NAMALWA (cell line): ENCODE measurements at places on chromosomes 3 and 15.

DNA sequence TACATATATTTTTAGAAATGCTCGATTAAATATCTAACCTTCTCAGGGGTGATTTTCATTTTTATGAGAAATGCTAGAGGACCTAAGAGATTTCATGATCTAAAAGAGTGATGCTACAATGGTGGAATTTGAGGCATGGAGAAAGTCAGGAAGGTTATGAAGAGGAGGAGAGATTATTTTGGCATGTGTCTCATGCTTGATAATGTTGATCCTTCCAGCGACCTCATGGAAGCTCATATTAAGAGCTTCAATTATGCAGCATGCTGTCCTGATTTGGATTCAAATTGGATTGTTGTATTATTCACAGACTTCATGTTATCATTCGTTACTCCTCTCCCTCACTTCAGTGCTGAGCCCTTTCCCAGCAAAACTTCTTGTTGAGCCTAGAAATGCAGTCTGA, 112.5 kb downstream of the RAP2B start:
- no peak for DNase-seq

DNA sequence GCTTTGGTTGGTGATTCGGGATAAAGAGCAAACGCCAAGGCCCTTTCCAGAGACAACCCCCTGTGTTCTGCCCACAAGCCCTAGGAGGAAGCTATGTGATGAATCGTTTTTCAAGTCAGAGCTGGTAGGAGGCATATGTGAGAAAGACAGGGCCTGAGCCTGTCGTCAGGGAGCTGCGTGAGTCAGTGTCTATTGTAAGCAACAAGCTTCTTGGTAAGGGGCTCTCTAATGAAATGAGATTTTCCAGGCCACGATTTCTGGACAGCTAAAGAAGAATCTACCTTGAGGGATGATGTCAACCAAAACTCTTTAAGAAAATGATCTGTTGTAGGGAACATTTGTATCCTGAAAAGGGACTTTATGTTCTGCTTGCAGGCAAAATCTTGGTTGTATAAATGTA, 318.9 kb upstream of the IL12A start:
- no peak for DNase-seq

- no peak for DNase-seq
Observed at GRCh38 chr3:94225148-94225865, 162.4 kb downstream of the NSUN3 start.

DNA sequence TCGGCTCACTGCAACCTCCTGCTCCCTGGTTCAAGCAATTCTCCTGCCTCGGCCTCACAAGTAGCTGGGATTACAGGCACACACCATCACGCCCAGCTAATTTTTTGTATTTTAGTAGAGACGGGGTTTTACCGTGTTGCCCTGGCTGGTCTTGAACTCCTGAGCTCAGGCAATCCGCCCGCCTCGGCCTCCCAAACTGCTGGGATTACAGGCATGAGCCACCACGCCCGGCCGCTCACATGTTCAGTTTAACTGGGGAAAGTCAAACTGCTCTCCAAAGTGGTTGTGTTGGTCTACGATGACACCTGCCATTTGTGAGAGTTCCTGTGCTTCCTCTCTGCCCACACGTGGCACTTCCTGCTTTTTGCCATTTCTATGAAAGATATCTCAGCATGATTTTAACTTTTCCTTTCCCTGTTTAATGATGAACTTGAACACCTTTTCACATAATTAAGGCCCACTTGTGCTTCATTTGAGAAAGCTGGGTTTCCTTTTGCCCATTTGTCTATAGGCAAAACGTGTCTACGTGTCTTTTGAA, 877 bp upstream of the GP5 start:
- DNase-seq: no peak

- no peak for DNase-seq
Observed at GRCh38 chr3:96070678-96071077, 743.7 kb upstream of the EPHA6 start.

GRCh38 chr3:78799681-78800080, 968.1 kb downstream of the ROBO1 start:
- no peak for DNase-seq

DNA sequence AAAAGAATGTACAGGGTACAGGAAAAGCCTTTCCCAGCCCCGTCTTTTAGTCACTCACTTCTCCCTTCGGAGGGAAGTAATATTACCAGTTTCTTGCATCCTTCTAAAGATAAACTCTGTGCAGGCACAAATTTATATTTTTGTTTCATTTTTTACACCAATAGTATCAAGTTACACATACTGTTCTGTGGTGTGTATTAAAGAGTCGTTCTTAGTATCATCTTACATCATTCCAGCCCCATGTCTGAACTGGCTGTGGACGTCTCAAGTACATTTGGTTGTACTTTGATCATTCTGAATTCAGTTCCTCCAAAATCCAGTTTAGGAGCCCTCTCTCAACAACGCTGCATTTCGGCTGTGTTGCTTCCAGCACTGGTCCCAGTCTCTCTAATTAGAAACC, 68.7 kb downstream of the LMLN start:
- DNase-seq: no peak

- DNase-seq: no peak
Observed at GRCh38 chr3:149003653-149004305, 12.4 kb downstream of the GYG1 start.
